Omental fat pad (tissue), 4 donors: ENCODE measurements at places on chromosomes 16 and 17.

GRCh38 chr17:73340093-73340596 lies 28.3 kb upstream of the CDC42EP4 start:
- peak; percentile 62 for DNase-seq

DNA sequence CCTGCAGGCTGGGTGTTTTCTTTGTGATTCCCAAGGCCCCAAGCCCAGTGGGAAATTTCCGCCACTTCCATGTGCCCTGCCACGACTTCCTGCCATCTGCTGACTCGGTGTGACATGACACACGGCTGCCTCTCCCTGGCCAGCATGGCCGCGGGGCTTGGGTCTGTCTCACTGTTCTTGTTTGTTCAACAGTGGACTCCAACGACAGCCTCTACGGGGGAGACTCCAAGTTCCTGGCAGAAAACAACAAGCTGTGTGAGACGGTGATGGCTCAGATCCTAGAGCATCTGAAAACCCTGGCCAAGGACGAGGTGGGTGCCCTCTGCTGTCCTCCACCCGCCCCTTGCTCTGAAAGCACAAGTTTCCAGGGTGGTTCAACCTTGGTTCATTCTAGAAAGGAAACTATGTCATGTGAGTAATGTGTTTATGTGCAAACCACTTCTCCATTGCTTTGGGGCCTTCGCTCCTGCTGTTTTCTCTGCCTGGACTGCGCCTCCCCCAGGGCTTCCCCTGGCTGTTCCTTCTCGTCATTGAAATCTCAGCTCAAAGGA lies 26.8 kb downstream of the KNOP1 start:
- no peak for DNase-seq

DNA sequence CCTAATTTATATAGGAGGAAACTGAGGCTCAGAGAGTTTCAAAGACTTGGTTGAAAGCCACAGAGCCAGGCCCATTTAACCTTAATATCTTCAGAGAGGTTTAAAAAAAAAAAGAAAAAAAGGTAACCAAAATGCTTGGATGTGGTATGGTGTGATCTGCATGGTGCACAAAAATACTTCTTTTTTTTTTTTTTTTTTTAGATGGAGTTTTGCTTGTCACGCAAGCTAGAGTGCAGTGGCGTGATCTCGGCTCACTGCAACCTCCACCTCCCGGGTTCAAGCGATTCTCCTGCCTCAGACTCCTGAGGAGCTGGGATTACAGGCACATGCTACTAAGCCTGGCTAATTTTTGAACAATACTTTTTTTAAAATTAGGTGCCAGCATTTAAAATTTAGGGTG lies 101.8 kb downstream of the XYLT1 start:
- DNase-seq, result no peak

GRCh38 chr16:83817022-83817421 lies 9.2 kb downstream of the HSBP1 start:
- no peak for DNase-seq

DNA sequence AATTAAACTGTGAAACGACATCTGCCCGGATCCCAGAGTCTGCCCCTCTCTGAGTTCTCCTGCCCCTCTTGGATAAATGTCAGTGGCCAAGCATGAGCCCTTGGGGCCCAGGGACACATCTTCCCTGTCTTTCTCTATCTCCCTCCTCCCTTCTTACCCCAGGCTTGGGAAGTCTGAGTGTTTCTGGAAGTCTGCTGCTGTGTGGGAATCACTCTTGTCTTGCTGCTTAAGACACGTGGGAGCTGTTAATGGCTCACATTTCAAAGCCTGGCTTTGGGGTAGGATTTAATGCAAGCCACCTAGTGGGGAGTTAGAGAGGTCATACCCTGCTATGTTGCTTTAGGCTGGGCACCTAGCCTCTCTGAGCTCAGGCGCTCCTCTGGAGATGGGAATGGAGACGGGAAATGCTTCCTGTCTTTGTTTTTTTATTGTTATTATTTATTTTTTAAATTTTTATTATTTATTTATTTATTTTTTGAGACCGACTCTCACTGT lies 218.5 kb upstream of the CIBAR2 start:
- no peak for DNase-seq

DNA sequence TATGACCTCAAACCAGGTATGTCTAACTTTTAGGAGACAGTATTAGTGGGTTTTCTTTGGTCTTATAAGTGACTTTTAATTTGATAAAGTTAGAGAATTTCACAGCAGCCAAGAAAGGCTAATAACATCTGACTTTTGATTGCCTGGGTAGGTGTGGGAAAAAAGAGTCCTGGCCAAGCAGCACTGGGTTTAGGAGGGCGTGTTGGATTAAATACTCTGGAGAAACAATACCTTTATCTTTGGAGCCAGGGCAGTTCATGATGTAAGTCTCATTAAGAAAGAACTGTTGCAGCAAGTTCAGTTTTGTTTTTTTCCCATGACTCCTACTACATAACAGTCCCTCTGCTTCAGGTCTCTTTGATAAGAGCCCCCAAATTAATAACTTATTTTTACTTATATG lies 26.7 kb upstream of the MRC2 start:
- DNase-seq, result no peak

- no peak for DNase-seq
Observed at GRCh38 chr17:28954886-28955285, 3.6 kb upstream of the PHF12 start.

DNA sequence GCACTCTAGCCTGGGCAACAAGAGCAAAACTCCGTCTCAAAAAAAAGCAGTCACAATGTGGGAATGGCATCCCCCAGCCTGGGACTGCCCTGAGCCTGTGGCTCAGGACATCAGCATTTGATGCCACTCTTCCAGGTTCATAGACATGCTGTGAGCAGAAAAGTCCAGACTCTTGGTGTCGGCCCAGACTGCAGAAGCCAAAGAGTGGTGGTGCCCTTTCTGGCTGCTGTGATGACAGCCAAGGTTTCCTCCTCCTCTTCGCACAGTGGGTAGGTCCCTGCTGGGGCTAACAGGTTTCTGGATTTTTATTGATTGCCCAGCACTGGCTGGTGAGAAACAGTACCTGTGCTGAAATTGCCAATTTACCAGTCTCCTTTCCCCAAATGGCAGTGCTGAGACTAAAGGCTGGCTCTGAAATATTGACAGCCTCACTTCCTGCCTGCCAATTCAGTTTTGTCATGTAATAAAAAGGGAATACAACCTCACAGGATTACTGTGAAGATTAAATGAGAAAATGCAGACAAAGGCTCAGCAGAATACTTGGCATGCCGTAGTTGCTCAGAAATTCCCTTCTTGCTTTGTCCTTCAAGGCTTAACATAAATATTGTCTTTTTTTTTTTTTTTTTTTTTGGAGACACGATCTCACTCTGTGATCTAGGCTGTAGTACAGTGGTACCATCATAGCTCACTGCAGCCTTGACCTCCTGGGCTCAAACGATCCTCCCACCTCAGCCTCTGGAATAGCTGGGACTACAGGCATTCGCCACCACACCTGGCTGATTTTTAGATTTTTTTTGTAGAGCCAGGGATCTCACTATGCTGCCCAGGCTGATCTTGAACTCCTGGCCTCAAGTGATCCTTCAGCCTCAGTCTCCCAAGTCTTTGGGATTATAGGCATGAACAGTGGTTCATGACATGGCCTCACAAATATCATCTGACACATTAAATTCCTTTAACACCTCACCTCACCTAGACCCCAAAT lies 15.5 kb upstream of the UBE2G1 start:
- DNase-seq, result no peak
